ENCODE measurements at places on chromosomes 3 and 15.
A peak's percentile ranks its signal among the peaks of the same experiment; 100 is the strongest.

DNA sequence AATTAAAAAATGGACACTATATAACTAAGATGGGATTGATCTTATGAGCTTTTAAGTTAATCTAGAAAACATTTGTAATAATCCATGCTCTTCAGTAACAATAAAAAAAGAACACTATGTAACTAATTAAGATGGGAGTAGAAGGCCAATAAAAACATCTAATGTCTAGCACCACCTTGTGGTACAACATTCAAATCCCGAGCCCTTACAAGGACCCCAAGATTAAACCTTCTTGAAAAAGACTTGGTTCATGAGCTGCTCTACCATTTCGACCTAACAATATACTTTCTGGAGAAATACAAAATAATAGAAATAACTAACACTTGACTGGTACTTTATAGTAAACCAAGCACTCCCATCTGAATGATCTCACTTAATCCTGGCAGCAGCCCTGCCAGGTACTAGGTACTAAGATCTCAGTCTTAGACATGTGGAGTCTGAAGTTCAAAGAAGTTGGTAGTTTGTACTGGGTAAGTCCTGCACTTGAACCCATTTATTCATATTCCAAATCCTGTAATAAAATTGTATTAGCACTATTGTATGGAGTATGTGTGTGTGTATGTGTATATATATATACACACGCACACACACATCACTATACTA lies 21.8 kb downstream of the METTL6 start:
- no peak for DNase-seq

DNA sequence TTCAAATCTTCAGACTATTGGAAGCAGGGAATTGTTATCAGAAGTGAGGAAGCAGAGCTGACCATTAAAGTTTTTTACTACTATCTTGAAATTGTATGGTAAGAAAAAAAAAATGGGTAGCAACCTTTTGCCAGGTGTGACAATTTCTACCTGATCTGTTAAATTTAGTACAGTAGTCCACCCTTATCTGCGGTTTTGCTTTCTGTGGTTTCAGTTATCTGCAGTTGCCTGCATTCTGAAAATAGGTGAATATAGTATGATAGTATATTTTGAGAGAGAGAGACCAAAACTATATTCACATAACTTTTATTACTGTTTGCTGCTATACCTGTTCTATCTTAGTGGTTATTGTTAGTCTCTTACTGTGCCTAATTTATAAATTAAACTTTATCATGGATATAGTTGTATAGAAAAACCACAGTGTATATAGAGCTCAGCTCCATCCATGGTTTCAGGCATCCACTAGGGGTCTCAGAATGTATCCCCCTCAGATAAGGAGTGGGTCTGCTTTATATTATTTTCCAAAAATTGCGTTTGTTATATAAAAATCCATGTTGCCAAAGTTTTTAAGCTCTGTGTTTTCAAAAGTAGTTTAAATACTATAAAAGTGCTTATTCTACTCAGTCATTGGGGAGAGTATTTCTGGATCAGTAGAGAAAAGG lies 69.9 kb downstream of the PTPRG start:
- DNase-seq, result no peak

DNA sequence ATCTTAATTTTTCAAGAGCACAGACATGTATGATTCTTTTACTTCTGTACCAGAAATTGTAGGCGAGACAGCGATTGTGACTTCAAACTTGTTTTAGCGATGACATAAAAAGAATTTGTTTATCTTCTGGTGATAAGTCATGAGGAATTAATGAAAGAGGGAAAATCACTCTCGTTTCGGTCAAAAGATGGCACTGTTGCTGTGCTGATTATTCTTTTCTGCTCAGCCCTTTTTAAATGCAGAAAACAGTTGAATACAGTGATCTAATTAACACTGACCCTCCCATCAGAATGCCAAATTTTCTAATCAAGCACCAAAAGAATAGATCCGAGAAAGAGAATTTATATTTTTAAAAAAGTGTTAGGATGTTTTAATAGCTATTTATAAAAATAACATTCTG lies 52.6 kb downstream of the NSUN3 start:
- no peak for DNase-seq

GRCh38 chr15:68644996-68645395 lies 66.2 kb downstream of the CORO2B start:
- no peak for DNase-seq

GRCh38 chr3:150331978-150332568 lies 76.0 kb upstream of the TSC22D2 start:
- DNase-seq, result no peak

DNA sequence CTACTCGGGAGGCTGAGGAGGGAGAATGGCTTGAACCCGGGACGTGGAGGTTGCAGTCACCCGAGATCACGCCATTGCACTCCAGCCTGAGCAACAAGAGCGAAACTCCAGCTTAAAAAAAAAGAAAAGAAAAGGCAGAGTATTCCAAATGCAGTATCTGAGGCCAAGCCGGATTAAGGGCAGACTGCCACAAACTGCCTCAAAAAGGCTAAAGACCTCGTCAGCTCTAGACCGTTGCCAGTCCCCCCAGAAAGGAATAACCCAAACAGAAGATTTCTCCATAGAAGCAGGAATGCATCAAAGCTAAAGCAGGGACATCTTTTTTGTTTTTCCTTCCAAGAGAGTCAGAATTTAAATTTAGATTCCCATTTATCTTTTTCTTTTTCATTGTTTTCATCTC lies 72.9 kb downstream of the TM4SF4 start:
- DNase-seq, result no peak

GRCh38 chr3:36058404-36059030 lies 321.8 kb upstream of the STAC start:
- no peak for DNase-seq

- no peak for DNase-seq
Measured at GRCh38 chr3:120364101-120364500, 14.9 kb upstream of the LRRC58 start.

- DNase-seq, result no peak
Measured at GRCh38 chr3:143973259-143974021, 1.8 kb downstream of the DIPK2A start.

DNA sequence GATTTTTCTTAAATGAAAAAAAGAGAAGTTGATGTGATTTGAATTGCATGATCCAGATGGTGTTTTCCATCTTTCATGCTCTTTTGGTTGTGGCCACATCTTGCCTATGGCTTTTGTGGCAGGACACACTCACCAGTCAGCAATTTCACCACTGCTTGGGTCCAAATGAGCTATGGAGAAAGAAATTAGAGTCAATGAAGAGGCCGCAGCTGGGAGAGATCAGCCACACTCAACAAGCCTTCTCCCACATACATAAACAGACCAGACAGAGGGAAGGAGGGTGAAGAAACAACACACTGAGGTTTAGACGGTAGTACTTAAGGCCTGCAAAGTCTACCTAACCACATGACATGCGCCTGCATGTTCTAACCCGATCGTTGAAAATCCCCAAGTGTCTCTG lies 110.7 kb upstream of the CDIN1 start:
- peak; percentile 81 for DNase-seq

DNA sequence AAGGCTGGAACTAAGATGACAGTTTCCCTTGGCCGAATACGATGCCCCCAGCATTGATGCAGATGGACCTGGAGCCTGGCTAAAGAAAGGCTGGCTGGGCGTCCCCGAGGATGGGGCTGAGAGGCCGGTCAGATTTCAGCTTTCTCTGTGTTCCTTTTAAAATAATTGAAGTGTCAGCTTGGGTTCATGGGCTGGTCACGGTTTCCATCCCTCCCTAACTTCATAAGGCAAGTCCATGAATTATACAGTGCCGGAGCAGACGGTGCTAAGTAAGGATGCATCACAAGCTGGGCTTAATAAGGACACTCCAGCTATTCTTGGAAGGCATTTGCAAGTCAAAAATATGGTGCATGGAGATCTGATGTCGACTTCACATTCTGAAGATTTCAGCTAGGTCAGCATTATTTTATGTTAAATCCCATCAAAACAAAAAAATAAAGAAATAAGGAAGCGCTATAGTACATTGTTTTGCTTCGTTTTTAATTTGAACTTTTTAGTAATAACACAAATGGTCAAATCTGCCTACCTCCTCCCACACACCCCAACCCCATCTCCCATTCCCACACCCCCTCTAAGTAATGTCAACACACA lies 220.8 kb downstream of the RPLP1 start:
- DNase-seq, result no peak

Measured in BJ (cell line).